ENCODE measurements at places on chromosomes 1 and 21.
A peak's percentile ranks its signal among the peaks of the same experiment; 100 is the strongest.

DNA sequence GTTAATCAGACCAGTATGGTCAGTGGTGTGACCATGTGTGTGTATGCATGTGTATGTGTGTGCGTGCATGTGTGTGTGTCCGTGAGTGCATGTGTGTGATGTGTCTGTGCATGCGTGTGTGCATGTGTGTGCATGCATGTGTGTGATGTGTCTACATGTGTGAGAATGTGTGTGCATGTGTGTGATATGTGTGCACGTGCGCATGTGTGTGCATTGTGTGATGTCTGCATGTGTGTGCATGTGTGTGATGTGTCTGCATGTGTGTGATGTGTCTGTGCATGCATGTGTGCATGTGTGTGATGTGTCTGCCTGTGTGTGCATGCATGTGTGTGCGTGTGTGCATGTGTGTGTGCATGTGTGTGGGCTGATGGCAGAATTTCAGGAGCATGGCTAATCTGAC, 58.2 kb downstream of the SIK1 start:
- DNase-seq = no peak

- no peak for DNase-seq
These were observed 35.1 kb upstream of the CCDC27 start for GRCh38 chr1:3717041-3717714.

DNA sequence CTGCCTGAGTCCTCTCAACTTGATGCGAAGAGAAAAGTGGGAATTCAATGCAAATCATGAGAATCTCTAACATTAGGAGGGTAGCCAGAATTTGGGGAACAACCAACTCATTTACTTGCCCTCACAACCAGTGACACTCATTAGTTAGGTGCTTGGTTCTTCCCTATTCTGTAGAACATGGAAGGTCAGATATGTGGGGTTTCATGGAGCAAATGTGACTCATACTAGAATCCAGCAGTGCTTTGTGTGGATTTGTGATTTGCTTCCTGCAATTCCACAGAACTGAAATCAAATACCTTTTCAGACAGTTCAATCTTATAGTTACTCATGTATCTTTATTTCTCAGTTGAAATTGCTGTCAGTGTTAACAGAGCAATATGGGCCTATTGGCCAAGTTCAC, 6.9 kb upstream of the ETV3 start:
- no peak for DNase-seq

- no peak for DNase-seq
These were observed 576.2 kb downstream of the NEGR1 start for GRCh38 chr1:71706029-71706671.

DNA sequence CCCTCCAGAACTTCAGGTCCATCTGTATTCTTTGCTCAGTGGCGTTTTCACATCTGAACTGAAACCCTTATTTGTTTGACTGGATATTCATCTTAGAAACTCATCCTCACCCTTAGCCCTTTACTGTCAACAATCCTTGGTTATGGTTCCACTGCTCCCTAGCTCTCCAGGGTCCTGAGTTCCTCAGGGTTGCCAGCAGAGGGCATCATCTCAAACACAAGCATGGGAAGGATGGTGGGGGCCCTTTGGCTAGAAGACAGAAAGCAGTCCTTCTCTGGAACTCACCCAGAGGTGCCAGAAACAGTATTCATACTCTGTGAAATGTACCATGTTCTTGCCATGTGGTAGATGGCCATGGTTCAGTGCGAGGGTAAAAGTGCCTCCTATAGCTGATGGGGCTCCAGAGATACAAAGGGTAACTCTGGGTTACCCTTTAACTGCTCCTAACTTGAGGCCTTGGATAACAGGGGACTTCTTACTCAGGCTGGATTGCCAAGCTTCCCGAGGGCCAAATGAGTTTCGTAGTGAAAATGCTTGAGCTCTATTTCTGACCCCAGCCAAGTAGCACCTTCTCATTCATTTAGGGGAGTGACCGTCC, 11.3 kb downstream of the NCSTN start:
- DNase-seq = peak; percentile 30

DNA sequence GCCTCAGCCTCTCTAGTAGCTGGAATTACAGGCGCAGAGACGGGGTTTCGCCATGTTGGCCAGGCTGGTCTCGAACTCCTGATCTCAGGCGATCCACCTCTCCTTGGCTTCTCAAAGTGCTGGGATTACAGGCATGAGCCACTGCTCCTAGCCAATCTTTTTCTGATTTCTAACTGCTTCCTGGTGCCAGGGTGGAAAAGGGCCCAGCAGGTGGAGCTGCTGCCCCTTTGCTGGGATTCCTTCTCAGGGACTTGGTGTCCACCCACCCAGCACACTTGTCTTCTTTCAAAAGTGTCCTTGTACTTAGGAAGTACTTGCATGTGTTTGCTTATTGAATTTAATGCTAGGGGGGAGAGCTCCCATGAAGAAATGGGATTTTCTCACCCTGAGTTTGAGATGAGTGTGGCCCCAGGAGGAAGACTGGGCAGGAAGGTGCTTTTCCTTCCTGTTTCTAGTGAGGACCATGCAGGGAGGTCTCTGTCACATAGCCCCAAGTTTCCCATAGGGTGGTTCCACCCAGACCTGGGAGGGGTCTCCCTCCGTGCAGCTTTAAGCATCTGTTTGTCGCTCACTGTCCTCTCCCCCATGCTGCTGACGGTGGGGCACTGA, 14.2 kb downstream of the UTP11 start:
- DNase-seq = peak; percentile 50

- DNase-seq = no peak
These were observed 53.5 kb upstream of the DUSP10 start for GRCh38 chr1:221795380-221795779.

- DNase-seq = peak; percentile 52
These were observed at the start of gene NAV1 for GRCh38 chr1:201538612-201539551. Gene NAV1 (plus strand): TSS chr1:201539127. CDS start chr1:201622885, 83,758 bp downstream.

GRCh38 chr1:19366599-19367536, 54.7 kb downstream of the SLC66A1 start:
- DNase-seq = no peak
